Hippocampal formation (tissue), 2 donors: ENCODE measurements at places on chromosomes 2 and 18.

DNA sequence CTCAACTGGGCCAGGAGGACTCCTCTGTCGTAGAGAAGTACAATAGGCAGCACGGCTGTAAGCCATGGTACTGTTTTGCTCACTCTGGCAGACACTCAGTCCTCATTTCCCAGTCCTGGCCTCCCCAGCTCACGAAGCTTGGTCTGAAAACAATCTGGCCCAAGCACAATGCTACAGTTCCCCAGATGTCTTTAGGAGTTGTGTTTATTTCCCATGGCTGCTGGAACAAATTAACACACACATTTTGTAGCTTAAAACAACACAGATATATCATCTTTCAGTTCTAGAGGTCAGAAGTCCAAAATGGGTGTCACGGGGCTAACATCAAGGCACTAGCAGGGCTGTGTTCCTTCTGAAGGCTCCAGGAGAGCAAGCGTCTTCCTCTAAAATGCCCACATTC lies 13.0 kb downstream of the FABP1 start:
- DNase-seq = no peak

DNA sequence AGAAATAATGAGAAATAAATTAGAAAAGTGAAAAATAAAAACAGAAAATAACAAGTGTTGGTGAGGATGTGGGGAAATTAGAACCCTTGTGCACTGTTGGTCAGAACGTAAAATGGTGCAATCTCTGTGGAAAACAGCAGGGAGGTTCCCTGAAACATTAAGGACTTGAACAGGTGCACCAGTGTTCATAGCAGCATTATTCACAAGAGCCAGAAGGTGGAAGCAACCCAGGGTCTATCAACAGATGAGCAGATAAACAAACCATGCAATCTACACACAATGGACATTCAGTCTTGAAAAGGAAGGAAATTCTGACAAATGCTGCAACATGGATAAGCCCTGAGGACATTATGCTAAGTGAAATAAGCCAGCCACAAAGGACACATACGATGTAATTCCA lies 58.2 kb upstream of the TFCP2L1 start:
- no peak for DNase-seq

DNA sequence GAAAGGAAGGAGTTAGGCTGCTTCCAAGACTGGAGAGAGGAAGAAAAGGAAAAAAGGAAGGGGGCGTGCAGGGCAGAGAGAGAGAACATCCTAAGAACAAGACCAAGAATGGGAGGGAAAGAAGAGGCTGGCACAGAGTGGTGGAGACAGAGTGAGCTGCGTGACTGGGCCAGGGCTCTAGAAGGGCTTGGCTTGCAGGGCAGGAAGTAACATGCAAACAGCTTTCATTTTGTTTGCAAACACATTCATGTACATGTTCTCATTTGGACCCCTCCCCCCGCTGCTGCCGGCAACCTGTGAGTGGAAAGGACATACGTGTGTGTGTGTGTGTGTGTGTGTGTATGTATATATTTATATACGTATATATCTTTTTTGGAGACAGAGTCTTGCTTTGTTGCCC lies 46.8 kb upstream of the DNMT3A start:
- no peak for DNase-seq

GRCh38 chr2:25310709-25310964 lies 31.1 kb downstream of the DNMT3A start:
- no peak for DNase-seq

DNA sequence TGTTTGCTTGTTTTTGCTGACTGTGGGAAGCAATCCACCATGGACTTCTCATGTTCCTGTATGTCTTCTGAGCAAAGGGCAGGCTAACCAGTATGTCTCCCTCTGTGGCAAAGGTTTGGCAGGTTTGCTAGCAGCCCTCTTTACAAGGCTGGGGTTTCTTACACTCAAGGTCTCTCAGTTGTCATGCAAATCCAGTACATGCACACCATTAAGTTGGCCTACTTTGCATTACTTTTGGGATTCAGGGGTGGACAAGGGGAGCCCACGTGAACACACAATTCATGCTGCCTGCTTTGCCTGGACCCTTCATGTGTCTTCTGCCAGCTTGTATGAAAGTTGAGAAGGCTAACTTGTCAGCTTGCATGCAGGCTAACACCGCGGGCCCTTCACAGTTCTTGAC lies 134.9 kb downstream of the LRRTM4 start:
- no peak for DNase-seq

DNA sequence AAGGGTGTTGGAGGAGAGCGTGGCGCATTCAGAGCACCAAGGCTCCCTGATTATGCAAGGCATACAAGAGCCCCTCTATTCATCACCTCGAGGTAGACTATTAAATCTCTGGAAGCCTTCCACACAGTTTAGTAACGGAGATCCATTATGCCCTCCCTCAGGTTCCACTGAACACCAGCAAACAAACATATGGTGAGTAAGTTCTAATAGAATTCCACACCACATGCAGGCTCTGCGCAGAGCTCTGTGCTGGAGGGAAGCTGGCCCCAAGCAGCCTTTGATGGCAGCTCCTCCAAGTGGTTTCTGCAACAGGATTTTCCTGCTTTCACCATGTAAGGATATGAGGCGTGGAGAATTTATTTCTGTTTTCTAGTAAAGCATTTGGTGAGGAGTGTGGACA lies 238.6 kb downstream of the C1D start:
- DNase-seq = no peak

DNA sequence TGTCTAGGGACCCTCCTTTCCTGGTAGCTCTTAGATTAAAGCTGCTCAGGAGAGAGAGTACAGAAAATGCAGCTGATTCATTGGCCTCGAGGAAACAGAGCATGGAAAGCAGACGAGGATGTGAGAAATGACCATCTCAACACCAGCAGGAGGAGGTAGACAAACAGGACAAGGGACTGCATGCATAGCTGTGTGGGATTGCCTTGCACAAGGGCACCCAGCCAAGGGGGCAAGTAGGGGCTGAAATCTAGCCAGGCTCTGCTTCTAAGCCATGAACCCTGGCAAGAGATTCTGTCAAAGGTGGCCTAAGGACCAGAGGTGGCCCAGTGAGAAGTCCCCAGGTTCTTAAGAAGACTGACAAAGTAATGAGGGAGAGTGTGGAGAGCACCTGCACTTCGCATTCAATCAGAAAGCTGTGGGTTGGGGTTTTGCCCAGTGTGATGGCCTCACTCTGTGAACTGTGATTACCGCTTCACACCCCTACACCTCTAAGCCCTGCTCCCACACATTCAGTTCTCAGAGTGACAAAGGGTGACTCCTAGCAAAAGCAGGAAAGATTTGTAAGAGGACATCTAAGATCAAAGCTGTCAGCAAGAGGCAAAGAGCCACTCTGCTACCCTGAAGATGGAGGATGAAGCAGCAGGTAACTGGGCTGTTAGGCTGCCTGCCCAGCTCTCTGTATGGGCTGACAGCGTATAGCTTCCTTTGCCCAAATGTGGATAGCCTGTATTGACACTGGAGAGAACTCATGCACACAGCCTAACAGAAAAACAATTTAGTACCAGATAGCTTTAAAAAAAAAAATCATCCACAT lies 151.3 kb upstream of the PELI1 start:
- DNase-seq = no peak

GRCh38 chr2:180646756-180647155 lies 333.6 kb upstream of the UBE2E3 start:
- no peak for DNase-seq

GRCh38 chr2:86446060-86446459 lies 4.9 kb downstream of the KDM3A start:
- no peak for DNase-seq

- no peak for DNase-seq
These were observed 87.3 kb upstream of the OTOS start for GRCh38 chr2:240227538-240228428.

- no peak for DNase-seq
These were observed 69.6 kb downstream of the MYO1B start for GRCh38 chr2:191314697-191315364.

GRCh38 chr18:26565514-26565913 lies 17.2 kb upstream of the KCTD1 start:
- DNase-seq = no peak

DNA sequence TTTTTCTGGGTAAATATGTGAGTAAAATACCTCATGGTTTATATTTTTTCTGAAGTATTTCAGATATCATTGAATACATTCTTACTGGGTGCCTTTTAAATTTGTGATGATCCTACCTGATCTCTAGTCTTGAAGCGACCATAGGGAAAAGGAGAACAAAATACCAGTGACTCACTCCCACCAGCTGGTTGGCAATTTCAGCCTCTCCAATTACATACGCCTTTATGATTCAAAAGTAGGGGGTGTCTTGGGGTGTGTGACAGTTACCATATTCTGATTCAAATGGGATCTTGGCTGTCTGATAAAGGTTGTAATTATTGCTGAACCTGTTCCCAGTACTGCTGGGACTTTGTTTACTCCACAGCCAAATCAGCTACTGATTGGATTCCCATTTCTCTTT lies 175.9 kb upstream of the NXPH2 start:
- DNase-seq = no peak

GRCh38 chr2:109336296-109336695 lies 207.3 kb downstream of the SH3RF3 start:
- DNase-seq = no peak

DNA sequence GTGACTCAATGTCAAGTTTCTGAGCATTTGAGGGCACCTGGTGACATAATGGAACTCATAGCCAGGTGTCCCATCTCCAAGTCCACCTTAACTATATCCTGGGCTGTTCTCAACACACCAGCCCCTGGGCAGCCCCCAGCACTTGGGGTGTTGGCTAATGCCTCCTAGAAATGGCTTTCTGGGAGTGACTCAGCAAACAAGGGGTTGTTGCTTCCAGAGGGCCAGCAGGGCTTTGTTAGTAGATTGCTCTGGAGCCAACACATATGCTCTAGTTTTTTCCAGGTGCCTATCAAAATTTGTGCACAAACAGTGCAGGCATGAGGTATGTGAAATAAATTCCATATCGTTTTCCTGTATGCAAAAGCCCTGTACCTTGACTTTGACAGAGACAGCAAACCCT lies 448.4 kb downstream of the SLC4A3 start:
- DNase-seq = no peak

DNA sequence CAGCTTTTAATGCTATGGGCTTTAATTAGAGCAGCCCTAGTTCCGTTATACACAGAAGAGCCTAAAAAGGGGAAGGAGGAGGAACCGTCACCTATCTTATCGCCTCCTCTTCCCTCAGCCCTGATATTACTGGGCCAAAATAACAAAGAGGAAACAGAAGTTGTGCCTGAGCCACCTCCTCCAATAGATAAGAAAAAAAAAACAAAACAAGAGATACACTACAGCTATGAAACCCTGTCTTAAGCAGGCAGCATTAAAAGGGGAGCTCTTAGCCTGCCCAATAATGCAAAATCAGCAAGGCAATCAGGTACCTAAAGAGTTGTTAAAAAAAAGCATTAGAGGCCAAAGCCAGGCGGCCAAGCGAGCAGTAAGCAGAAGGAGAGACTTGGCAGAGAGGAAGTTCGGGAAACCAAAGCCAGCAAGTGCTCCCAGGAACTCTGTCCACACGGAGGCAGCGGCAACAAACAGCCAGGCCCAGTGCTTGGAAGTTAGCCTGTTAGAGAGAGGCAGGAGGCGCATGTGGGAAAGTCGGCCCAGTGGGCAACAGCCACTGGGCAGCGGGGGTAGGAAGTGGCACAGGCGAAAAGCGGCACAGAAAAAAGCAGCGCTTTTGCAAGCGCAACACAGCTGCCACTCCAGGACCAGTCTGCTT lies 41.8 kb upstream of the PDK1 start:
- DNase-seq = peak; percentile 17

DNA sequence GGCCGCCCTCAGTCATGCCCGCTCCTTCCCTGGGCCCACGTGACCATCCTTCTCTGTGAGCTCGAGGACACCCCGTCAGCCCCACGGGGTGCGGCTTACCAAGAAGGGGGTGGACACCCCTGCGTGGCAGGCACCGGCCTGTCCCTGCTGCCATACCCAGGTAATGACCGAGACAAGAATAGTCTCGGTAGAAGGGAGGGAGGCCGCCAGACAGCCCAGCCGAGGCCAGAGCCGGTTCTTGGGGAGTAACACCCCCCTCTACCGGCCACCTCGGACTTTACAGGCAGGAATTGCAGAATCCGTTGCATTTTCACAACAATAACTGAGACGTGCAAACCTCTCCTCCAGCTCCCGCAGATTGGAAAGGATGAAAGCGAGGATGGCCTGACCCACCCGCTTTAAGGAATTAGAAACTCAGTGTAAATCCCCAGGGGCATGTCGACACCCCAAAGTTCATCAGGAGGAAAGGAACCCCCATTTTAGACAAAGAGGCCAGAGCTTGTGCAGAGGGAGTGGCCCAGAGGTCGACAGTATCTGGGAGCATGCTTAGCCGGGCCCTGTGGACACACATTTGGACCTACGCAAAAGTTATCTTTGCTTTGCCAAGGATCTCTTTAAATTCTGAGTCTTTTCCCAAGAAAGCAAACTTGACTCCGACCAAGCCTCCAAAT lies 60.1 kb upstream of the GLI2 start:
- peak; percentile 24 for DNase-seq

- no peak for DNase-seq
These were observed 83.1 kb downstream of the PDCL3 start for GRCh38 chr2:100645695-100646429.

DNA sequence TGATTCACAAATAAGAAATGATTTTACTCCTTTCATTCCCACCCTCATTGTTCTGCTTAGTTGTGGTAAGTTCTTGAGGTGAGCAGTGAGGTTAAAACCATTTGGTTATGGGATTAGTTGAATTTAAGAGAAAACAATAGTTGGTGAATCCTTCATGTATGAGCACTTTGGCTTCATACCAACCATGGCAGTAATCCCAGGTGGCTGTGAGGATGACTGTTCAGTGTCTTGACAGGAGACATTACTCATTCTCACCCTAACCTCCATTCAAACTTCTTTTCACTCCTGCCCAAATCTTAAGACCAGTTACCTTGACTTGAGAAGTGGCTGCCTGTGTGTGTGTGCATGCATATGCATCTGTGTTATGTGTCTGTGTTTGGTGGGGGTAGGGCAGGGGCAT lies 143.1 kb downstream of the SETBP1 start:
- no peak for DNase-seq
